ENCODE measurements at places on chromosomes 5 and 9.

GRCh38 chr5:115815006-115815692 lies 1.3 kb downstream of the CDO1 start:
- DNase-seq = peak; percentile 13

DNA sequence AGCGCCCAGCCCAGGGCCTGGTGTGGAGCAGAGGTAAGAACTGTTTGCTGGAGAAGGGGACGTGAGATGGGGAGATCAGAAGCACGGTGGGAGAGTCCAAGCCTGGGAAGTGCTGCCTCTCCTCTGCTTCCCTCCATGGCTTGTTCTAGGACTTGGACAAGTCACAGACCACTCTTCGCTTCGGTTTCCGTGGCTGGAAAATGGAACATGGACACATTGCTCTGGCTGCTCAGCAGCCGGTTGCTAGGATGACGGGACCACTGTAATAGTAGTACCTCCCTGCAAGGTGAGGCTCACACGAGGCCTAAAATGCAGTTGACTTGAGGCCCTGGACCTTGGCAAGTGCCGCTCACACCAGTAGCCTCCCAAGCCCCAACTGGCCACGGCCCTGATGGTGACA lies 175.8 kb upstream of the FSTL4 start:
- DNase-seq = no peak

GRCh38 chr9:34810187-34810524 lies 100.2 kb upstream of the CCL21 start:
- no peak for DNase-seq

GRCh38 chr5:89728750-89729149 lies 680.8 kb downstream of the CETN3 start:
- no peak for DNase-seq

- peak; percentile 12 for DNase-seq
These were observed 27.0 kb upstream of the ZNF622 start for GRCh38 chr5:16492398-16493140.

GRCh38 chr9:122186777-122187470 lies 27.2 kb downstream of the MORN5 start:
- DNase-seq = no peak

DNA sequence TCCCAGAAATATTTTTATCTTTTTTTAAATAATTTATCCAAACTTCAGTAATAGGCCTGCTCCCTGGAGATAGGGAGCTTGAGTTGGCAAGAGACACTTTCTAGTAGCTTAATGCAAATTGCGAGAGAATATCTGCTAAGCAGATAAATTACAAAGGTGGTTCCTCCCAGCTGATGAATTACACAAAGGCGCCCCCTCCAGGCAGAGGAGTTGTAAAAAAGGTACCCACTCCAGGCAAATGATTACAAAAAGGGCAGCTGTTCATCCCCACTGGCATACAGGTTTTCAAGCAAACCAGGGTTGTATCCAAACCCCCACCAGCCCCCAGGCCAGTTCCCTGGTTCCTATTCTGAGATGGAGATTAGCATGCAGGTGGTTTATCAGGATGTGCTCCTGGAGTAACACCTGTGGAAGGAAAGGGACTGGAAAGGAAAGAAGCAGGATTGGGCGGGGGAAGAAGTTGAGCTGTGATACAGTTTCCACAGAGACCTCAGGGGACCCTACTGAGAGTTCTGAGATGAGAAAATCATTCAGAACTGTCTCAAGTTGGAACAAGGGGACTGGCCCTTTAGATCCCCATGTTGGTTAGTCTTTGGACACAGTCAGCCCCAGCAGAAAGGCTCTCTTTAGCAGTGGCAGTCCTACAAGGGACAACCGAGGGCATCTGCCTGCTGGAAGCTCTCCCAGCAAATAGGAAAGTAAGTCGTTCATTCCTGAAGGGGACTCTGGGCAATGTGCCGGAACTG lies 25.5 kb downstream of the ESM1 start:
- peak; percentile 72 for DNase-seq

DNA sequence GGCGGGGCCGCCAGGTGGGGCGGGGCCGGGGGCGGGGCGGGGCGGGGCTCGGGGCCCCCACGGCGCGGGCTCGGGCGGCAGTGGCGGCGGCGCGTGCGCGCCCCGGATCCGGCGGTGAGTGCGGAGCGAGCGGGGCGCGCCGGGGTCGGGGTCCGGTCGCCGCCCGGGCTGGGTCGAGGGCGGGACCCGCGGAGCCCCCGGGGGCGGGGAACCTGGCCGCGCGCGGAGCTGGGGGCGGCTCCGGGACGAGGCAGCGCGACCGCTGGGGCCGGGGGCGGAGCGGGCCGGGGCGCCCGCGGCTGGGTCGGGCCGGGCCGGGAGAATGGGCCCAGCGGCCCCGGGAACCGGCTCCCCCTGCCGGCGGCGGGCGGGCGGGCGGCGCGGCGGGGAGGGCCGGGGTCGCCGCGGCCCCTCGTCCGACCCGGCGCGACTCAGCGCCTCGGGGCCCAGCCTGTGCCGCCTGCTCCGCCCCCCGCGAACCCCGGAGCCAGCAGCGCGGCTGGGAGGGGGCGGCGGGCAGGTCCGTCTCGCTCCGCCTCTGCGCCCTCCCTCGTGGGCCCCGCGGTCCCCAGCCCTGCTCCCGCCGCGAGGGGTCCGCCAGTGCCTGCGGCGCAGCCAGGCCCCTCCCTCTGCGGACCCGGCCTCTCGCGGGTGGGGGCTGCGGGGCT lies 3.1 kb downstream of the EGFL7 start:
- no peak for DNase-seq

DNA sequence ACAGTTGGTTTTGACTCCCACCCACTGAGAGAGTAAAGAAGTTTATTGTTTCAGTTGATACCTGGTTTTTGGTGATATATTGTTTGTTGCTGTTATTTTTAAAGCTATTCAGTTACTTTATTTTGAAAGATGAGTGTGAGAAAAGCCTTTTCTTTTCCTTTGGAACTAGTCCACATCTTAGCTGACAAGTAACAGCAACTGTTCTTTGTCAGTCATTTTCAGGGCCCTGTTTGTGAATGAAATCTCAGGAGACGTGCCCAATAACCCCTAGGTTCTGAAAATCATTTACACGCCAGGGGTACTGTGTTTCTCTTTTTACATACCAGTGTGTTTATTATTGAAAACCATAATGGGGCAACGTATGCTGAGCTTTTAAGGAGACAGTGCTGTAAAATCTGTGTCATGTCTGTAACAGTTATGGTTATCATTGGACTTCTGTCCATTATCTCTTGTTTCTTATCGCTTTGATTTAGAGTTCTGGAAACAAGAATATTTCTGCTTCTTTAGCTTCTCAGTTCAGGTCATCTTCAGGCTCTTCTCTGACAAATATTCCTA lies 75.0 kb downstream of the LIX1 start:
- DNase-seq = no peak

- DNase-seq = no peak
These were observed 2.6 kb upstream of the MSX2 start for GRCh38 chr5:174721530-174722432.

Measured in activated CD8-positive, alpha-beta T cell treated with anti-CD3 and anti-CD28 coated beads for 36 hours (primary cell).